ENCODE measurements at places on chromosomes 2 and 18.
A peak's percentile ranks its signal among the peaks of the same experiment; 100 is the strongest.

DNA sequence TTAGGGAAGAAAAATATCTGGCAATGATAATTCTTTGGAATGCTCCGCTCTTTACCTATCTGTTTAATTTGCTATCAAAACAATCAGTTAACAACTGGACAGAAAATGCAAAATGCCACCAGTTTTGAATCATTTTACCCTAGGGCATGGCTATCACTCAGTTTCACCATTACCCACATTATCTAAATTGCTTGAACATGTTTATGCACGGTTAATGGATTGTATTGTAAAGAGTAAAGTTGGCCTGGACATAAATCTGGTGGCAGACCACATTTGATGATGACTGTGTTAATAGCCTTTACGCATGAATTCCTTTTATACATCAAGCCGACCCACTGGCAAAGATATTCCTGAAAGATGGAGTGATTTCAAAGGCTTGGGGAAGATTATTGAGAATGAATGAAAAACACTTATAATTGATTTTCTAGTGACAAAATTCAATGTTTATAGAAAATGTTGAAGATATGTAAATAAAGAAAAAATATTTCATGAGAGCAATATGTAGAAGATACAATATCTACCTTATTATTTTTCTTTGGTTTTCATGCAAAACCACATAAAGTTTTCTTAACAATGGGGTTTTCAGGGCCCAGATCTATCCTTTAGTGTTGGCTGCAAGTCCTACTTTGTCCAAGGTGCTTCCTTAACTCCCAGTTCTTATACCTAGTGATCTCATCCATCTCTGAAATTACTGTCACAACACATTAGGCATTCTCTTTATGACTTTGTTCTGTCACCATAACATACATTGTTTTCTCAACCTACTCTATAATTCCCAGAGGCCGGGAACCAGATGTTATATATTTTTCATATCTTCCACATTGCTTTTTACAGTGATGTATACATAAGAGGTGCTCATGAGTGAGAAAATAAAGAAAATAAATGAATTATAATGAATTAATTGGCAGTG is 265.1 kb downstream of the RIT2 start:
- no peak for DNase-seq

DNA sequence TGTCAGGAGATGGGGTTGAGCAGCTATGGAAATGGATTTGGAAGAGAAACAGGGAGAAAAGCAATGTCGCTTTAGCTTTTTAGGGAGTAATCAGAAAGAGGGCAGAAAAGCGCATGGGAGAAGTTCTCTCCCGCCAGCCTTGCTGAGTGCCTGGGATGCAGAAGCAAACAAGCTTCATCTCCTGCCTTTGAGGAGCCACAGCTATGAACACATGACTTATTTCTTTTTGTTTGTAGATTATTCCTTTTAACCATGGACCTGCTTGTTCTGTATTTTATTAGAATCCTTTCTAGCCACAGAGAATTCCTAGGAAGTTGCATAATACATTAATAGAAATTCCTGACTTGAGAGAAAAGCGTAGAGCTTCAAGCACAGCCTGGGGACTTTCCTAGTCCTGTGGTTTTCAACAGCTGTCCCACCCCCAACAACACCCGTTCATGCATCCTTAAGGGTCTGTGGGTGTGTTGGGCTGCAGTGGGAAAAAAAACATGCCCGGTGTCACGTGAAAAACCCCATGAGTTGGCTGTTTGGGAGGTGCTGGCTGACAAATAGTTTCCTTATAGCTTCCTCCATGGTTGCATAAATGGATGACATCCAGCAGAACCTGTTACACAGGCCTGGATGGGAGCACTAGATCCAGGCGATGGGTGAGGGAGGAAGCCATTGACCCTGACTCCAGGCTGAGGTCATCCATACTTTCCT is 14.9 kb downstream of the SLC9A4 start:
- peak; percentile 67 for DNase-seq

DNA sequence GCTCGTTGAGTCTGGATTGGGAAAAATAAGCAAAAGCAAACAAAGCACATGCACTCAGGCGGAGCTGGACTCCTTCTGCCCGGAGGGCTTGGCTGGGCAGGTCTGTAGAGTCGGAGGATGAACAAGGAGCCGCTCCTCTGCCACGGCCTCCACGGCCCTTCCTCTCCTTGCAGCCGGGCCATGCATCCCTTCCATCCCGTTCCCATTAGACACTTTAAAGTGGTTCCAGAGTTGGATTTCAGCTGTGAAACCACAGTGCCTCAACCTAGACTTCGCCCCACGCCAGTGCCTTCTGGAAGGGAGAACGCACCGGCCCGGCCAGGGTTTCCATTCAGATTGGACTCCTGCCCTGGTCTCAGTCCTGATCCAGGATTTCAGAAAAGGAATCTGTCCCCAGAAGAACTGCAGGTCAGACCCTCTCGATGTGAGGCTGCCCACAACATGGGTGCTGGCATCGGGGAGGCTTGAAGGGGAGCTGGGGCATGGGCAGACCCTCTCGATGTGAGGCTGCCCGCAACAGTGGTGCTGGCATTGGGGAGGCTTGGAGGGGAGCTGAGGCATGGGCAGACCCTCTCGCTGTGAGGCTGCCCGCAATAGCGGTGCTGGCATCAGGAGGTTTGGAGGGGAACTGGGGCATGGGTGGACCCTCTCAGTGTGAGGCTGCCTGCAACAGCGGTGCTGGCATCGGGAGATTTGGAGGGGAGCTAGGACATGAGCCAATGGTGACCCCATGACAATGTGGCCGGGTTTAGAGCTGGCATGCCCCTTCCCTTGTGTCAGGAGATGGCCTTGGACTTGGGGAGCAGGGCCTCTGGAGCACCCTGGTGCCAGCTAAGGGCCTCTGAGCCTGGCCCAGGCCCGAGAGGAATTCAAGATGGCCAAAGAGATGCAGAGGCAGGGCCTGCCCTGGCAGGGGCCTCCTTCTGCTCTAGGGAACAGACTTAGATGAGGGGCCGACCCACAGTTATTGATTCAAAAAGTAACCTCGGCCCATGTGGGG is 304.5 kb downstream of the NDUFA10 start:
- DNase-seq = no peak

GRCh38 chr2:13876491-13877037 is 756.0 kb upstream of the LRATD1 start:
- no peak for DNase-seq

GRCh38 chr2:106546391-106546990 is 59.3 kb downstream of the CD8B2 start:
- no peak for DNase-seq

GRCh38 chr2:151297882-151298281 is 8.4 kb upstream of the NMI start:
- DNase-seq = no peak

DNA sequence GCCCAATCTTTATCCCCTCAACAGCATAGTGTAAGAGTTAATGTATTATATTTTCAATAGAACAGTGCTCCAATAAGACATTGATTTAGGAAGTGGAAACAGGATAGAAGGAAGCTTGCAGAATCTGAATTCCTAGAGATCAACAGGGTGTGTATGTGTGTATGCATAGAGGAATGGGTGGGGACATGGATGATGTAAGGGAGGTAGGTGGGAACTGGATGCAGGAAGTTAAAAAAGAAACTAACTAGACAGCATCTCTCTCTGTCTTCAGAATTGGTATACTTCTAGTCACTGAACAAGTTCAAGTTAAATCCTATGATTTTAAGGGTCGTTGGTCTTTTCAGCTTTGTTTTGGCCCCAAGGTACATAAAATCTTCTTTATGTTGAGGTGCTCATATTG is 196.6 kb downstream of the PMAIP1 start:
- DNase-seq = no peak

- no peak for DNase-seq
Observed at GRCh38 chr2:224846161-224846560, 130.0 kb upstream of the CCDC195 start.

DNA sequence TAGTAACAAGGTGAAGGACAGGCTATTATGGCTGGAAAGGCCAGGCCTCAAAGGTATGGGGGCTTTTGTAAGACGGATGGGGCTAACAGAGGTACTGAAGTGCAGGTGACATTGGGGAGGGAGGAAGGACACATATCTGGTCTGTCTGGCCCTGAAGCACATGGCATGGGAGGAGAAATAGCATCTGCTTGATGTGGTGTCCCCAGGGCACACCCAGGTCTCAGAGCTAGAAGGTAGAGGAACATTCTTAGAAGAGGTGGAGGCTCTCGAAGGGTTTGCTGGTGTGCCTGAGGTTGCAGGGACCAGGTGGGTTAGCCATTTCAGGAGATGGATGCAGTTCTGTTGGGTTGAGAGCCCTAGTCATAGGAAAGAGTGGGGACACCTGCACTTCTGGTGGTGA is 9.5 kb downstream of the RALB start:
- no peak for DNase-seq

GRCh38 chr18:23812546-23813440 is 123.5 kb downstream of the LAMA3 start:
- no peak for DNase-seq

GRCh38 chr2:154194909-154195643 is 323.4 kb downstream of the GALNT13 start:
- no peak for DNase-seq

DNA sequence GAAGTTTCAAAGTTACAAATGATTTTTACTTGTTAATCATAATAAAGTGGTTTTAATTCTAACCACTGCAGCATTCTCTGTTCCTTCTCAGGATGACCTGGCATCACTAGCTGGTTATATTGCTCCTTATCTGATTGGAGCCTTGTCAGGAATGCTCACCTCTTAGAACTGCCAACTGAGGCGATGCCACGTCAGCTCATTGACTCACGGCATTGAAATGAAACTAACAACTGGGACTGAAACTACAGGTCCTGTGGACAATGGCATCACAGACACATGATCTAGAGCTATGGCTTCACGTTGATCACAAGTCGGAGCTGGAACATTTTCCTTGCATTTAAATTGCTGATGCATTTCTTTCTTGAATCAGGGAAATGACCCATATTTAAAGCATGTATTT is 54.9 kb upstream of the MAP2 start:
- DNase-seq = peak; percentile 86

GRCh38 chr2:65901756-65902155 is 469.4 kb upstream of the SPRED2 start:
- DNase-seq = no peak

- no peak for DNase-seq
Observed at GRCh38 chr2:104850361-104851290, 3.3 kb upstream of the POU3F3 start.

DNA sequence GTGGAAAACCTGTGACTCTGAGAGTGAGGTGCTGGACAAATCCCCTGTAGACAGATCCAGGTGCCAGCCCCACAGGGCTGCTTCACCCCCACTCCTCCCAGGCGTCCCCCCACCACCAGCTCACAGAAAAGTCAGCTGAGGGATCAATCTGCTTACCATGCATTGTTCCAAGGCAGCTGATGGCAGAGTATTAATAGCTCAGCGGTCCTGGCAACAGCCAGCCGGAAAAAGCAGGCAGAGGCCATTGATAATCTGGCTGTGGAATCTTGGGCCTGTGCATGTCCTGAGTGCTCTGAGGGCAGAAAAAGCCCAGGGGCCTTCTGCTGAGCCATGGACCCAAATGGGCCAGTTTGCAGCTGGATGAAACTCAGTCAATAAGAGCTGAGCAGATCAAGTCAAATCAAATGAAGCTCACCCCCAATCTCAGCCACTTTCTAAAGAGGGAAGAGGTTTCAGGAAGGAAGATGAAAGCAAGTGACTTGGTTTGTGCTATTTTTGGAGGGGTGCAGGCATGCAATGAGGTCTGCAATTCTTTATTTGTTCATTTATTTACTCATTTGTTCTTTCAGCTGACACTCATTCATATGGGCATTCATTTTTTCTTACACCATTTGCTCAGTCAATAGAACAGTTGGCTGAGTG is 63.4 kb downstream of the GYPC start:
- DNase-seq = no peak

- DNase-seq = no peak
Observed at GRCh38 chr2:126725580-126725979, 69.6 kb downstream of the GYPC start.

GRCh38 chr2:31967790-31968189 is 43.0 kb downstream of the MEMO1 start:
- DNase-seq = peak; percentile 13

Measured in BJ (cell line).